NCI-H460 (cell line): ENCODE measurements at places on chromosomes 4 and X. TPM values are rescaled to one million over a fixed set of nuclear protein-coding genes. Genes with fewer than 3 reads are reported as not detected.

The CT45A2 gene
- not detected in 2 replicates for total RNA-seq

The TCEAL8 gene
- total RNA-seq = 82.7 and 94.9 TPM in 2 replicates

The VEGFC gene
- 18.2 and 19.2 TPM in 2 replicates for total RNA-seq

The FAT1 gene
- total RNA-seq = 83.1 and 87.5 TPM in 2 replicates

The HMX1 gene
- total RNA-seq = 0.20 TPM in 1 of 2 replicates, not detected in the other

The SSX1 gene
- not detected in 2 replicates for total RNA-seq

The XK gene
- total RNA-seq = 0.61 and 0.62 TPM in 2 replicates

The VSIG4 gene
- total RNA-seq = not detected in 2 replicates

The CLDN2 gene
- total RNA-seq = not detected in 2 replicates

The RAB39B gene
- total RNA-seq = 47.7 TPM in 2 replicates

The MAGEA1 gene
- 64.2 and 68.8 TPM in 2 replicates for total RNA-seq

The CCDC158 gene
- not detected in 2 replicates for total RNA-seq

The PLS3 gene
- total RNA-seq = 95.0 and 104 TPM in 2 replicates

The C4orf36 gene
- total RNA-seq = 0.20 TPM in 1 of 2 replicates, not detected in the other
